ENCODE measurements at places on chromosomes 13 and 19. TPM values are rescaled to one million over a fixed set of nuclear protein-coding genes. Genes with fewer than 3 reads are reported as not detected.

Gene LHB
- not detected for total RNA-seq

Gene CYP4F8
- not detected for total RNA-seq

Gene HIF3A
- total RNA-seq = 0.77 TPM

Gene PALM
- 22.1 TPM for total RNA-seq

Gene CUL4A
- 98.4 TPM for total RNA-seq
